ENCODE measurements at places on chromosomes 11 and 22.

DNA sequence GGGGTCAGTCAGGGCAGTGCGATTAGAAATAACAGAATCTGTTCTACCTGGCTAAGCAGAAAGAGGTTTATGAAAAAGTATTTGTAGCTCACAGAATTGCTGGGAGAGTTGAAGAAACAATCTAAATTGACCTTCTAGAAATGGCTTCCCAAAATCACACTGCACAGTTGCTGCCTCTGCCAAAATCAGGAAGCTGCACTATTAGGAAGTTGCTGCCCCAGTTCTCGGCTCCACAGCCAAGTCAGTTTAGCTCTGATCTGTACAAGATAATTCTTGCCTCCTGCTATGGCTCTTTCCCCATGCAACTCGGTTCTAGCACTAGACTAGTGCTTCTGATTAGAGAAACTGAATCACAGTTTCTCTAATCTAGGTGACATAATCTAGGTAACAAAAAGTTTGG, 16.0 kb upstream of the CCDC90B start:
- DNase-seq = no peak
- no peak overlapping the region for H3K27ac ChIP-seq
- peaks cover 5% of the 10 kb centered on the region for H3K27me3 ChIP-seq
- H3K36me3 ChIP-seq = no peaks in the 10 kb centered on the region
- no peaks in the 10 kb centered on the region for H3K4me1 ChIP-seq
- H3K4me3 ChIP-seq = no peak overlapping the region

DNA sequence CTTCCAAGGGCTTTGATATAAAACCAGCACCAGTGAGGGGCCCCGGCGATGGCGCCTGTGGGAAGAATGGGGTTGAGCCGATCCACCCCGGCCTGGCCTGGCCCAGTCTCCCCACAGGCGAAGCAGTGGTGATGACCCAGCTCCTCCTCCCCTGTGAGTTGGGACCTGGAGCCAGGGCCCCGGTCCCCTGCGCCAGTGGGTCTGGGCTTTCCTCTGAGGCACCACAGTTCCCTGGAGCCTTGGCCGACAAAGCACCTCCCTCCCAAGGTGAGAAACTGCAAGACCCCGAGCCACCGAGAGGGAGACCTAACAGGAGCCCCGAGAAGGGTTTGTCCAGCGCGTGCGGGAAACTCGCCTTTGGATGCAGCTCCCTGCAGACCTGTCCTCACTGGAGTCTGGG, 942.9 kb downstream of the BRD1 start:
- H3K27ac ChIP-seq = no peak overlapping the region
- no peaks in the 10 kb centered on the region for H3K36me3 ChIP-seq
- H3K4me3 ChIP-seq = no peak overlapping the region

- no peaks in the 10 kb centered on the region for H3K36me3 ChIP-seq
- no peak overlapping the region for H3K27ac ChIP-seq
- DNase-seq = no peak
- H3K4me3 ChIP-seq = no peak overlapping the region
Observed at GRCh38 chr22:48729499-48730171, 1098.0 kb downstream of the BRD1 start.

- H3K4me1 ChIP-seq = peaks cover 10% of the 10 kb centered on the region
- H3K27me3 ChIP-seq = no peaks in the 10 kb centered on the region
- DNase-seq = no peak
- no peak overlapping the region for H3K27ac ChIP-seq
- peaks cover 11% of the 10 kb centered on the region for H3K36me3 ChIP-seq
- H3K4me3 ChIP-seq = no peak overlapping the region
Observed at GRCh38 chr22:40542821-40543540, 93.5 kb downstream of the MRTFA start.

- peak overlapping the region; percentile 79 for H3K27ac ChIP-seq
- peaks cover 26% of the 10 kb centered on the region for H3K4me1 ChIP-seq
- no peaks in the 10 kb centered on the region for H3K36me3 ChIP-seq
- peak; percentile 58 for DNase-seq
- peak overlapping the region; percentile 61 for H3K4me3 ChIP-seq
Observed at GRCh38 chr22:46587492-46588278, 32.5 kb upstream of the GRAMD4 start.

GRCh38 chr11:21169639-21170038, 500.3 kb downstream of the NELL1 start:
- H3K27ac ChIP-seq = no peak overlapping the region
- H3K4me1 ChIP-seq = no peaks in the 10 kb centered on the region
- no peak for DNase-seq
- no peaks in the 10 kb centered on the region for H3K27me3 ChIP-seq

GRCh38 chr11:88428959-88429358, 91.4 kb upstream of the CTSC start:
- DNase-seq = no peak
- no peaks in the 10 kb centered on the region for H3K27me3 ChIP-seq
- peaks cover 5% of the 10 kb centered on the region for H3K36me3 ChIP-seq
- no peak overlapping the region for H3K4me3 ChIP-seq

DNA sequence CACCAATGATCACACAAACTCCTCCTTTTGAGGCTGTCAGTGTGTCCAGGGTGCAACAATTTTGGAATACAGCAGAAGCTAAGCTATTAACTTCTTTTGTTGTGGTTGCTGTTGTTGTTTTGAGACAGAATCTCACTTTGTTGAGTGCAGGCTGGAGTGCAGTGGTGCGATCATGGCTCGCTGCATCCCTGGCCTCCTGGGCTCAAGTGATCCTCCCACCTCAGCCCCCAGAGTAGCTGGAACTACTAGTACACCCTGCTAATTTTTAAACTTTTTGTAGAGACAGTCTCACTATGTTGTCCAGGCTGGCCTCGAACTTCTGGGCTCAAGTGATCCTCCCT, 22.0 kb downstream of the GSTT2B start:
- H3K4me1 ChIP-seq = no peaks in the 10 kb centered on the region
- H3K4me3 ChIP-seq = no peak overlapping the region
- H3K27ac ChIP-seq = no peak overlapping the region

DNA sequence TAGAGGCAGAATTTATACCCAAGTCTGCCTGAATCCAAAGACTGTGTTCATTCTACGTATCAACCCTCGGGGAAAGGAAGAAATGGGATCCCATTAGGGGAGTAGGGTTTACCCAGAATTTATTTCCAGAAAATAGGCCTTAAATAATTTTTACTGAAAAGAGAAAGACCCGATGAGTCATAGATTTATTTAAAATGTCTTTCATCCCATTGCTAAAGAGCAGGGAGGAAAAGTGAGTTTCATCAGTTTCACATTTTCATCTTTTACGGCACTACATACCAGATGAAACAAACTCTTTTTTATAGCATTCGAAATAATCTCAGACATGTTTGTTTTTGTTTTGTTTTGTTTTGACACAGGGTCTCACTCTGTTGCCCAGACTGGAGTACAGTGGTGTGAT, 31.3 kb downstream of the SLC1A2 start:
- H3K27me3 ChIP-seq = peaks cover 3% of the 10 kb centered on the region
- H3K4me1 ChIP-seq = peaks cover 12% of the 10 kb centered on the region

DNA sequence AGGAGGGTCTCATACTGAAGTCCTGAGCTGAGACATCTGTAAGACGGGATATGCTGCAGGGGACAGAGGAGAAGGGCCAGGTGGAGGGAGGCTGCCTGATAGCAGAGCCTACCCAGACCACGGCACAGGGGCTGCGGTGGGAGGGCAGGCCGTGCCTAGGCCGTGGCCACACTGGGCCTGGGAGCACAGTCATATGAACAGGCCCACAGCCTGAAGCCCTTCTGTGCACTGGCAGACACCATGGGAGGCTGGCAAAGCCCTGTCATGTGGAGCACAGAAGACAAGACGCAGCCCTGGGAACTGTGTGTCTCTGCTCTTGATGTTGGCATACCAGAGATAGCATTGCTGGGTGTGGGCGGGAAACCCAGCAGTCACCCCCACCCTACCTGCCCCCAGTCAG, 3.3 kb downstream of the SPATA19 start:
- no peak overlapping the region for H3K27ac ChIP-seq
- H3K36me3 ChIP-seq = no peaks in the 10 kb centered on the region
- H3K4me1 ChIP-seq = no peaks in the 10 kb centered on the region
- no peak overlapping the region for H3K4me3 ChIP-seq
- no peak for DNase-seq
- H3K27me3 ChIP-seq = no peaks in the 10 kb centered on the region

DNA sequence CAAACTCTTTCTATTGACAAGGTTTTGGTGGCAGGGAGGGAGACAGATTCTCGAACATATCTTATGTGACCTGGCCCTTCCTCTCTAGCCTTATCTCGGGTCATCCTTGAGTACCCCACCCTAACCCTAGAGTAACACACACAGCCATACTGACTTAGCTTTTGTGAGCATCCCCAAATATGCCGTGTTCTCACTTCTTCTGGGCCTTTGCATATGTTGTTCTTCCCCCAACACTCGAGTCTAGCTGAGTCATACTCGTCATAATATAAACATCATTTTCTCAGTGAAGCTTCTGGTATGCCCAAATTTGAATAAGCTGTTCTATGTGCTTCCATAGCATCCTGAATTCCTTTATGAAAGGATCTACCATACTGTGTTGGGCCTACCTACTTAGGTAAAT, 8.0 kb downstream of the TTC17 start:
- no peak overlapping the region for H3K27ac ChIP-seq
- no peak for DNase-seq
- peaks cover 17% of the 10 kb centered on the region for H3K4me1 ChIP-seq
- H3K27me3 ChIP-seq = no peaks in the 10 kb centered on the region
- H3K4me3 ChIP-seq = no peak overlapping the region
- peaks cover 34% of the 10 kb centered on the region for H3K36me3 ChIP-seq

- H3K36me3 ChIP-seq = no peaks in the 10 kb centered on the region
- H3K27ac ChIP-seq = no peak overlapping the region
- DNase-seq = no peak
Observed at GRCh38 chr11:16923987-16924386, 90.2 kb downstream of the PLEKHA7 start.

DNA sequence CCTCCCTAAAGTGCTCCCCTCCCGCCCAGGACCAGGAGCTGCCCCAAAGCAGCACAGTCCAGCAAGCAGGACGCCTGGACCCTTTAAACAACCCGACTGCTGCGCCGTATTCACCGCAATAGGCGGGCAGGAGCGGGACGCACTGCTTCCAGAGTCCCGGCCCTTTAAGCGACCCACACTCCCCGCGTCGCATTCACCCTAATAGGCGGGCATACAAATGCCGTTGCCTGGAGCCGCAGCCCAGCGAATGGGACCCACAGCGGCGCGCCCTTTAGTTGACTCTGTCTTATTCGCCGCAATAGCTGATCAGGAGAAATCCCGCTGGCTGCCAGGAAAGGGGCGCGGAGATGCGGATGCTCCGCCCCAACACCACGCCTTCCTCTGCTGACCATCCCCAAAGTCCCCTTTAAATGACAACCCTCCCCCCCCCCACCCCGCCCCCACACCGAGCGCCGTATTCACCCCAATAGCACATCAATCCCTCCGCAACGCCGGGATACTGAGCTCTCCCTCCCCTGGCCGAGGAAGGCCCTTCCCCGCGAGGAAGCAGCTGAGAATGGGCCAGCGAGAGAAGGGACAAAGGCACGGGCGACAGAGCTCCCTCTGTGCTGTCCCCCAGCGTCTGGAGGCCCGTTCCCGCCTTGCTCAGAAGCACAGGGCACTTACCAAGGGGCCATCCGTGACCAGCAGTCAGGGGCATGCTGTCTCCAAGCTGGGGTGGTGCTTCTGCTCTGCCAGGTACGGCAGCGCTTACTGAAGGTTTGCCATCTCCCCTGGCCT, 4.7 kb downstream of the OSBPL5 start:
- H3K27me3 ChIP-seq = peaks cover 8% of the 10 kb centered on the region
- H3K4me3 ChIP-seq = no peak overlapping the region
- H3K27ac ChIP-seq = no peak overlapping the region
- peaks cover 2% of the 10 kb centered on the region for H3K36me3 ChIP-seq
- DNase-seq = peak; percentile 33
- H3K4me1 ChIP-seq = peaks cover 15% of the 10 kb centered on the region
